ENCODE measurements at places on chromosomes 7 and 10. TPM values are rescaled to one million over a fixed set of nuclear protein-coding genes. Genes with fewer than 3 reads are reported as not detected.
A peak's percentile ranks its signal among the peaks of the same experiment; 100 is the strongest.

DNA sequence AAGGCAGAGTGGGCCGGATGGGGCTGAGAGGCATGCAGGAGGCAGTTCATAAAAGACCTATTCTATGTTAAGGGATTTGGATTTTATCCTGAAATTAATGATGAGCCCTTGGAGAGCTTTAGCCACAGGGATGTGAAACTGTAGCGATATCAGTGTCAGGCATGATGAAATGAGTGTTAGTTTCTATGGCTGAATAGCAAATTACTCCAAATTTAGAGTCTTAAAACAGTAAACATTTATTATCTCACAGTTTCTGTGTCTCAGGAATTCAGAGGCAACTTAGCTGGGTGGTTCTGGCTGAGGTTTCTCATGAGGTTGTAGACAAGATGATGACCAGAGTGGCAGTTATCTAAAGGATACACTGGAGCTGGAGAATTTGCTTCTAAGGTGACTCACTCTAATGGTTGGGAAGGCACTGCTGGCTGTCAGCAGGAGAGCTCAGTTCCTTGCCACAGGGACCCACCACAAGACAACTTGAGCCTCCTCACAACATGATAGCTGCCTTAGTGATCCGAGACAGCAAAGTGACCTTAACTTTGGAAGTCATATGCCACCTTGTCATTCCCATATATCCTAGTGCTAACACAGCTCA lies 36.7 kb upstream of the SFTPD start:
- H3K27me3 ChIP-seq: peaks cover 52% of the 10 kb centered on the region
- no peak overlapping the region for H3K27ac ChIP-seq
- no peaks in the 10 kb centered on the region for H3K36me3 ChIP-seq

- H3K27ac ChIP-seq: no peak overlapping the region
- no peaks in the 10 kb centered on the region for H3K27me3 ChIP-seq
- DNase-seq: no peak
- H3K4me3 ChIP-seq: no peak overlapping the region
- no peaks in the 10 kb centered on the region for H3K36me3 ChIP-seq
- peaks cover 1% of the 10 kb centered on the region for H3K4me1 ChIP-seq
These were observed 17.9 kb downstream of the SCIN start for GRCh38 chr7:12588259-12588904.

The IFIT1B gene
- total RNA-seq: not detected

- peak overlapping the region; percentile 87 for H3K27ac ChIP-seq
- no peaks in the 10 kb centered on the region for H3K27me3 ChIP-seq
- H3K4me3 ChIP-seq: peak overlapping the region; percentile 6
- H3K36me3 ChIP-seq: no peaks in the 10 kb centered on the region
These were observed 193.1 kb upstream of the SEMA3C start for GRCh38 chr7:81111781-81112540.

DNA sequence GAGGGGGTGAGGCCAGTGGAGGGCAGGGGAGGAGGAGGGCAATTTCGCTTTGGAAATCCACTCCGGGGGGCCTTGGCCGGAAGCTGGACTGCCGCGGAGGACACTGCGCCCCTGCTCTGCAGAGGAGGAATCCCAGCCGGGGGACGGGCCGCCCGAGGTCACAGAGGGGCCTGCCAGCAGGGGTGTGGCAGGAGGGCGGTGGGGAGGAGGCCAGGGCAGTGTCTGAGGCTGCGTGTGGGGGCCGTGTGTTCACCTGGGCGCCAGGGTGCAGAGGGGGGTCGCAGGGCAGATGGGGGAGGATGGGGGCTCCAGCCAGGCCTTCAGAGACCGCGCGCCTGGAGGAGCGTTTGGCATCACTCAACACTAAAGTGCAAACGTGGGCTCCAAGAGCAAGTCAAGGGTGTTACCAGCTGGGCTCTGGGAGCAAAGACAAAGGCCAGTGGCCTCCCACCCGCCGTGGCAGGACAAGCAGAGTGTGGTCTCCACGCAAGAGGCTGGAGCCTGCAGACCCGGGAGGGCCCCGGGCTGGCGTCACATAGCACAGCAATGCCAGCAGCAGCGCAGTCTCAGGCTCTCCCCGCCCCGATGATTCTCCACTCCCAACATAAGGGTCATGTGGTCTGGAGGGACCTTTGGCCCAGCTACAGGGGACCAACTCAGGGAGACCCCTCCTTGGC lies 45.3 kb upstream of the DNAJB6 start:
- DNase-seq: no peak
- no peaks in the 10 kb centered on the region for H3K36me3 ChIP-seq
- no peak overlapping the region for H3K4me3 ChIP-seq
- no peak overlapping the region for H3K27ac ChIP-seq

GRCh38 chr7:45484094-45484493 lies 90.1 kb upstream of the ADCY1 start:
- no peaks in the 10 kb centered on the region for H3K27me3 ChIP-seq
- no peak overlapping the region for H3K27ac ChIP-seq
- H3K4me1 ChIP-seq: peaks cover 3% of the 10 kb centered on the region
- no peak for DNase-seq
- H3K4me3 ChIP-seq: no peak overlapping the region
- H3K36me3 ChIP-seq: no peaks in the 10 kb centered on the region

Data from progenitor cell of endocrine pancreas (in vitro differentiated cells).